T-helper 2 cell (primary cell): ENCODE measurements at places on chromosomes 5 and 9.

- DNase-seq, result no peak
Observed at GRCh38 chr9:37329576-37329975, 92.9 kb upstream of the GRHPR start.

GRCh38 chr5:75053304-75054133 is 1.2 kb upstream of the GCNT4 start:
- DNase-seq, result peak; percentile 45

- DNase-seq, result no peak
Observed at GRCh38 chr9:35687972-35688557, 1.7 kb downstream of the TPM2 start.

- no peak for DNase-seq
Observed at GRCh38 chr5:122258840-122259239, 53.2 kb upstream of the SNCAIP start.

DNA sequence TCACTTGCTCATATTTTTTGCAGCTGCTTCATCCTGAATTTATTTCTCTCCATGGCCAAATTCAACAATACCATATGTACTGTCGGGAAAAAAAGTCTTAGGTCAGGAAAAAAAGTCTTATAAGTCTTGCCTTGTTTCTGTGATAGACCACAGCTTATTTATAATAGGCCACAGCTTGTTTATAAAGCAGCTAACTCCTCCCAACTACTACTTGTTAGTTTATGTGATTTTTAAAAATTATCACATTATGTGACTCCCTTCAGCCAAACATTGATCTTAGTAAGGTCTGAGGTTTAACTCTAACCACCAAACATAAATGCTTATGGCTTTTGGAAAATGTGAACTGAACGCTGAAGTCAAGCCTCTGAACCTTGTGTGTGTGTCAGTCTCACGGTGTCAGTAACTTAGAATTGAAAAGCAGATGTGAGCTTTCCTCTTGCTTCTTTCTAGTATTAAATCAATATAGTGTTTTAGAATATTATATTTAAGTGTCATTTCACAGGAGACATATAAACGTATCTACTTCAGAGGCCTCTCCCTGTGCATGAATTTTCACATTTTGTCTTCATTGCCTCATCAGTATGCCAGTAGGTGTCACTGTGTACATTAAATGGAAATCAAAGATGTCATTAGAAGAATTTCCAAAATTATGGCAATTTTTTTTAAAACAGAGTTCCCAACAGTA is 51.3 kb downstream of the SNX24 start:
- no peak for DNase-seq

- peak; percentile 51 for DNase-seq
Observed at GRCh38 chr9:129834489-129835127, 467 bp downstream of the C9orf78 start.

- no peak for DNase-seq
Observed at GRCh38 chr5:148780711-148781110, 45.7 kb upstream of the ADRB2 start.

- no peak for DNase-seq
Observed at GRCh38 chr5:164332349-164333196, 827.2 kb downstream of the MAT2B start.

GRCh38 chr9:114450833-114451706 is 54.2 kb downstream of the WHRN start:
- no peak for DNase-seq

- DNase-seq, result no peak
Observed at GRCh38 chr9:98637381-98637780, 71.4 kb downstream of the GABBR2 start.

DNA sequence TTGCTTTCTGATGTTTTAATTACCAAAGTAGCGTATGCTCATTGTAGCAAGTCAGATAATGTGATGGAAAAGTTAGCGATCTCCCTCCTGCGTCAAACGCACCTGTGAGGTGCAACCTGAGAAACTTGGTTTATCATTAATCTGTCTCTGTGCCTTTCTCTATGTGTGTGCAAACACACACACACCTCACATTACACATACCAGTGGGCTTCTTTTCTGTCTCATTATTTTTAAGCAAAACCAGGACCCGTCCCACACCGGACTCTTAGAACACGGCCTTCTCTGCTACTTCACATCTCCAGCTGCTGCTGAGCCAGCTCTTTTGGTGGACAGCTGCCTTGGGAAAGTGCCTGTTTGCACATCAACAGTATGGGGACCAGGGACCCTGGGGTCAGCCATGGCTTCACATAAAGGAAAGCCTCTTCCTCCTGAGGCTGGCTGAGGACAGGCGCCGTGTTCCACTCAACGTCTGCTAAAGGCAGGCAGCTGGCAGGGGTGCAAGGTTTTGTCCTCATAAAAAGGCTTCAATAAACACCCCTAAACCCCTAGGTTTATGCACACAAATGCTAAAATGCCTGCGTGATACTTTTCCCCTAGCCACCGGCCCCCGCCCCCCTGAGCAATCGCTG is 44.2 kb downstream of the MRPL36 start:
- no peak for DNase-seq

- no peak for DNase-seq
Observed at GRCh38 chr5:146378986-146379385, 40.3 kb downstream of the POU4F3 start.

- no peak for DNase-seq
Observed at GRCh38 chr5:124554746-124555578, 191.5 kb downstream of the ZNF608 start.

DNA sequence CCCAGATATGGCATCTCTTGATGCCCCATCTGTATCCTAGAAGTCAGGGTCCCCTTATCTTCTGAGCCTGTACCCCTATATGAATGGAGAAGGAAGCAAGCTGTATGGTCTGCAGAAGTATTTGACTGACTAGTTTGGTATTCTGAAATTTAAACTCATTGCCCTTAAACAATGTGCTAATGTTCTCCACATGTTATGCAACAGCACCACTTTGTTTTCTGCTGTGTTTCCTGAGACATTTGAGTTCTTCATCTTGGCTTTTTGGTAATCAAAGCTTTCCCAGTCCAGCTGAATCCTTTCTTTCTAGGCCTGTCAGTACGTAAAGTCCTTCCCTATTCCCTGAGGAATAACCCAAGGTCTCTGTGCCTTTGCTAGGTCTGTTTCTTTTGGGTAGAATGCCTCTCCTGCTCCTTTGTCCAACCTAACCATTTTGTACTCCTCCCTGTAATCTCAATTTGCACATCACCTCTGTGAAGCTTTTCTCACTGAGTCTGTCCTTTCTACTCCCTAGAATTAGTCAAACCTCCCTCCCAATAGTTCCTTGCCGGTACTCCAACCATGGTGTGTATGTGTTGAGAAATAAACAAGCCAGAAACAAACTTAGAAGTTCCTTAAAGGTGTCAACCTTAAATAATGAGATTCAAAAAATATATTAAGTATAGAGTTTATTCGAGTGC is 72.1 kb upstream of the HSPB3 start:
- no peak for DNase-seq

- no peak for DNase-seq
Observed at GRCh38 chr5:71471193-71471592, 15.7 kb downstream of the BDP1 start.

- no peak for DNase-seq
Observed at GRCh38 chr5:61731946-61732314, 399.9 kb downstream of the ZSWIM6 start.

- no peak for DNase-seq
Observed at GRCh38 chr5:94693043-94693822, 74.8 kb downstream of the SLF1 start.
